ENCODE measurements at places on chromosomes 11 and 22. TPM values are rescaled to one million over a fixed set of nuclear protein-coding genes. Genes with fewer than 3 reads are reported as not detected.

GRCh38 chr11:45156201-45156600, 9.8 kb downstream of the PRDM11 start:
- no peak for ATAC-seq

DNA sequence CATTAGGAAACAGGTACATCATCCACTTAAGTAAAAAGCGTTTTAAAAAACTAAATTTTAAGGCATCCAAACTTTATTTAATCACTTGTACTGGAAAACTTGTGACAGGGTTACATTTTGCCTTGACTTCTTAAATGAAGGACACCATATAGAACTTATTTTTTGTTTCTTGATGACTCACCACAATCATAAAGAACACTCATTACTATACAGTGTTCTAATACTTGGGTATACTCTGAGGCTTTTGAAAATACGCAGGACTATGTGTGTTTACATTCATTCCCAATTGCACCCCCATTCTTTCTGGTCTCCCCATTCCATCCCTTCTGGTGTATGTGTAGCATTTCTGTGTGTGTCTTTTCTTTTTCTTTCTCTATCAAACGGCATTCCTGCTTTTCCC, 69.9 kb downstream of the ZBTB44 start:
- no peak for ATAC-seq

DNA sequence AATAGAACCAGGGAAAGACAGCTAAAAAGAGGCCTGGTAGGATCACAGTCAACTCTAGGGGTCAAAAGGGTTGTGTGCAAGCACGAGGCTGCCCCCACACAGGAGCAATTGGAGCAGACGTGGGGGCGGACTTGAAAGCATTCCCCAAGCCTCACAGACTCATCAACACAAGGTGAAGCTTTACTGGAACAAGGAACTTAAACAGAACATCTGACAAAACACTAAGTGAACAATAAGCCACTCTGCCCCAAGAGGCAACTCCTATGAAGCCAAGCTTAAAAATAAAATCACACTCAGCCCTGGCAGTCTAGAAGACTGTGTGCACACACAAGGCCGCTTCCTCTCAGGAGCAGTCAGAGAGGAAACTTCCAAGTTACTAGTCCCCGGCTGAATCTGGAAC, 32.2 kb upstream of the TEAD1 start:
- no peak for ATAC-seq

- ATAC-seq: peak; percentile 44
Measured at GRCh38 chr11:89436071-89436470, 55.1 kb downstream of the NOX4 start.

DNA sequence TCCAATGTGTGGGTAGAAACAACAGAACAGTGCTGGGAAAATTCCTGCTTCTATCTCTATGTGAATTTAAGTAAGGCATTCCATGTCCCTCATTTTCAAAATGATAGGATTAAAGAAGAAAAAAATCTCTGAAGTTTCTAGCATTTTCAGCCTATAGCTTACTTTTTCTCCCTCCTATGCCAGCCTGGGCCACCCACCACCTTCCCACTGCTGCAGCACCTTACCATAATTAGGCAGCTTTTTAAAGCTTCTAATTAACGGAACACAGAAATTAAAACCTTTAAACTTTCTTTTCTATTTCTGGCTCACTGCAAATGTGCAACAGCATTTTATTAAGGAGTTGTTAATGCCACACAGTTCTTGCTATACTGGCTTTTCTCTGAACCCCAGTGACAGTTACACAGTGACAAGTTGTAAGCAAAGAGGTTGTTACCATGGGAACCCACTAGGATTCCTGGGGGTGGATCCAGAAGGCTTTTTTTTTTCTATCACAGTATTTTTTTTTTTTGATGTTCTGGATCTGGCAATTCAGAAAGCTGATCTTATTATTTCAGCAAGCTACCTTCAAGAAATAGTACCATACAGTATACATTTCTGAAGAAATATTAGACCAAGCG, 20.2 kb downstream of the CELF1 start:
- ATAC-seq: peak; percentile 69

DNA sequence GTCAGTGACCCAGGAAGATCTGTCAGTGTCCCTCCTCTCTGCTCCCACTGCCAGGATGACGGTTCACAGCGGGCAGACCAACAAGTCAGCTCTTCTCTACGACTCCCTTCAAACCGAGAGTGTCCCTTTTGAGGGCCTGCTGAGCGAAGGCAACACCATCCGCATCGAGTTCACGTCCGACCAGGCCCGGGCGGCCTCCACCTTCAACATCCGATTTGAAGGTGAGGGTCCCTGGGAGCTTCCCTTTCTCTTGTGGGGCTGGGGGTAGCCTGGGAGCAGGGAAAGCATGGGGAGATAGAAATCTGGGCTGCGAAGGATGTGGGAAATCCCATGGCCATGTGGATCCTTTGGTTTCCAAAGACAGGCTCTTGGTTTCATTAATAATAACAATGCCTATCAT, 118.4 kb upstream of the ASPHD2 start:
- ATAC-seq: no peak

DNA sequence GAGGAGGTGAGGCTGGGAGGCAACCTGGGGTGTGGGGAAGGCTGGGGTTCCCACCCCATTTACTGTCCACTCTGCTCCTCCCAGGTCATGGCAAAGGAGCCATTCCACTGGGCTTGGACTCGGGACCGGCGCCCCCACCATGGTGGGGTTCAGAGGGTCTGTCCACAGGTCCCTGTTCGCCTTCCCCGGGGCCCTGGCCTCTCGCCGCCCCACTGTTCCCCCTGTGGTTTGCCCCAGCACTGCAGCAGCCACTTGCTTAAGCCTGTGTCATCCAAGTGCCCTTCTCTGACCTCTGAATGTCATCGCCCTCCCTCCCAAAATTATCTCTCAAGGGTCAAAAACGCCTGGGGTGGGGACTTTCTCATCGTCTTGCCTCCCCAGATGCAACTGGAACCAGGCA, 2.6 kb downstream of the SPDYC start:
- no peak for ATAC-seq

DNA sequence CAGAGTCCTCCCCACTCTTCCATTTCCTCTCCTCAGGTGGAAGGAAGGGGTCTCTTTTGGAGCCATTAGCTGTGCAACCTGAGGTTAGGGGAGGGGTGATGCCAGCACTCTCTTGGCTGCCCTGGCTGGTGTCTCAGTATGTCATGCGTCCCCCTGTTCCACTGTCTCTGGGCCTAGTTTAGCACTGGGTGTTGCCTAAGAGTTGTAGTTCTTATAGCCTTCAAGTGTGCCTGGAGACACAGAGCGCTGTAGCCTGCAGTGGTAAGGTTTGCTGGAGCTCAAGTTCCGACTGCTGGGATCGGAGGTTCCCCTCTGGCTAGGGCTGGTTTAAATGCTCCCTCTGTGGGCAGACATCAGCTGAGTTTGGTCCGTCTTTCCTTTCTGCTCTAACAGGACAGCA, 20.9 kb downstream of the OR10D3 start:
- ATAC-seq: no peak

DNA sequence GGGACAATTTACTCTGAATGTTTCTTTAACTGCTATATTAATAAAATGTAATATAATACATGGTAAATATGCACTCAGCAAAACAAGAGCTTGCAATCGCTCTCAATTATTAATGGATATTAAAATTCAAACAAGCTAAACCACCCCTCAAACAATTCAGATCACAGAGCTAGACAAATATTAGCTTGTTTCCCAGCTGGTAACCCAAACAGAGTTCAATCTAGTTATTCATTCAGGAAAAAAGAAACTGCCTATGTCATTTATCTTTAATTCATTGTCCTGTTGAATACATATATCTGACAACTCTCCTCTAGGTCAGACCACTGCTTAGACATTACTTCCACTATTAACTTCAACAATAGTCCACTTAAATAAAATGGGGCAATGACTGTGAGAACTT, 78.7 kb downstream of the SERGEF start:
- no peak for ATAC-seq

- ATAC-seq: no peak
Measured at GRCh38 chr11:100878474-100878873, 191.4 kb downstream of the ARHGAP42 start.

DNA sequence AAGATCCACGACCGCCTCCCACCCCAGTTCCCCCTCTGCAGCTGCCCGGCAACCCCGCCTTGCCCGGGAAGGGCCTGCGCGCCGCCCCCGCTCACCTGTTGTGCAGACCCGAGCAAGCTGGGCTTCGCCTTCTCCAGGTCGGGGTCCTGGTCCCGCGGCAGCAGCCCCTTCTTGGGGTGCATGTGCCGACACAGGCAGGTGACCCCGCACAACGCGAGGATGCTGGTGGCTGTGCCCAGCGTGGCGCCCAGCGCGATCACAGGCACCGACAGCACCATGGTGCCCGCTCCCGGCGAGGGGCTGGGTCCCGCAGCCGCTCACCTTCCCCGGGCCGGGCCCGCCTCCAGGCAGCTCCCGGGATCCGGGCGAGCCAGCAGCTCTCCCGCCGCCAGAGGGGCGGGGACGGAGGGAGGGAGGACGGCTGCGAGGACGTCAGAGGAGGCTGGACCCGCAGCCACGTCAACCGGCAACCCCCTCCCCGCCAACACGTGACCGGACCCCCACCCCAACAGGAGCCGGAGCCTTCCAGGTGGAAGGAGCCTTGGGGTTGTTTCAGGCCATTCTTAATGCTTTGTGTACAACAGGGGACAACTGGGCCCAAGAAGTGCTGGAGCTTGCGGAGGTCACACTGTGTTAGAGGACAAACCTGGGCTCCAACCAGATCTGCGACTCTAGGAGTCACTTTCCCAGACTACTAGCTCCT, at the start of gene SYT13:
TSS of gene SYT13 (minus strand) at position 412 of the 703 bp plus-strand sequence. CDS start at position 278, 134 bp downstream.
- peak; percentile 68 for ATAC-seq

- no peak for ATAC-seq
Measured at GRCh38 chr11:133476570-133477250, 55.6 kb downstream of the OPCML start.

DNA sequence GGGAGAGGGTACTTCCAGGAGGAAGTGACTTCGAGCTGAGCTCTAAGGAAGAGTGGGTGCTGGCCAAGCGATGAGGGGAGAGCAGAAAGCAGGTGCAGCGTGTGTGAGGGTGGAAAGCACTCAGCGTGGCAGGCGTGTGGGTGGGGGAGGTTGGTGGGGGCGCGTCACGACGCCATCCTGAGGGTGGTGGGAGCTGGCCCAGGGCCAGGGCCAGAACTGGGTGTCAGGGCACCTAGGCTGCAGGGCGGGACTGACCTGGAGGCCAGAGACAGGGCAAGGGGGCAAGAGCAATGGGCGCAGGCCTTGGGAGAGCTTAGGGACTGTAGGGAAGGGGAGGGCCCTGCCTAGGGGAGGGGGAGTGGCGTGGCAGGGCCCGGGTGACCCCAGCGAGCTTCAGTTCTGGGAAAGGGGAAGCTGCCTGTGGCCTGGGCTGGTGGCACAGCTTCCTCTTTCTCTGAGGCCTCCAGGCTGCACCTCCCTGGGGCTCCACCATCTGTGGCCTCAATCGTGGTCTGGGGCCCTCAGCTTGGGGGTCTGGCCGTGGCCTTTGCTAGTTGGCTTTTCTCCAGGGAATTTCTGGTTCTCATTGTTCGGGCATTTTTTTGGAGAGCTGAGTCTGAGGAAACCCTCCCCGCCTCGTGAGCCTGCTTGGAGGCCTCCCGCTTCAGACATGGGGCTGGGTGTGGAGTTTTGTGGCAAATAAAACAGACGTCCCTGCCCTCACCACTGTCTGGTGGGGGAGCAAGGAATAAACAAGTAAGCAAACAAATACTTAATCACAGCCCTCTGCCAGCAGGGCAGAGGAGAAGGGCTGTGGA, 8.9 kb downstream of the RELT start:
- no peak for ATAC-seq

C11orf87 gene
- 3.4 TPM for total RNA-seq

CRYBA4 gene
- 0.41 TPM for total RNA-seq

OR51A2 gene
- total RNA-seq: not detected

MPZL3 gene
- total RNA-seq: 3.1 TPM

SCN2B gene
- 0.31 TPM for total RNA-seq

Data from motor neuron (in vitro differentiated cells).